Stimulated activated naive CD8-positive, alpha-beta T cell treated with anti-CD3 and anti-CD28 coated beads, Interleukin-15, Interleukin-2, amounts not matched to agents 100 U/mL and 50 U/mL, for 24 hours (primary cell): ENCODE measurements at places on chromosomes 11 and 22.
A peak's percentile ranks its signal among the peaks of the same experiment; 100 is the strongest.

GRCh38 chr11:127632976-127633680, 632.6 kb upstream of the KIRREL3 start:
- DNase-seq, result no peak

GRCh38 chr11:119341222-119342022, 739 bp upstream of the C1QTNF5 start:
- DNase-seq, result no peak

DNA sequence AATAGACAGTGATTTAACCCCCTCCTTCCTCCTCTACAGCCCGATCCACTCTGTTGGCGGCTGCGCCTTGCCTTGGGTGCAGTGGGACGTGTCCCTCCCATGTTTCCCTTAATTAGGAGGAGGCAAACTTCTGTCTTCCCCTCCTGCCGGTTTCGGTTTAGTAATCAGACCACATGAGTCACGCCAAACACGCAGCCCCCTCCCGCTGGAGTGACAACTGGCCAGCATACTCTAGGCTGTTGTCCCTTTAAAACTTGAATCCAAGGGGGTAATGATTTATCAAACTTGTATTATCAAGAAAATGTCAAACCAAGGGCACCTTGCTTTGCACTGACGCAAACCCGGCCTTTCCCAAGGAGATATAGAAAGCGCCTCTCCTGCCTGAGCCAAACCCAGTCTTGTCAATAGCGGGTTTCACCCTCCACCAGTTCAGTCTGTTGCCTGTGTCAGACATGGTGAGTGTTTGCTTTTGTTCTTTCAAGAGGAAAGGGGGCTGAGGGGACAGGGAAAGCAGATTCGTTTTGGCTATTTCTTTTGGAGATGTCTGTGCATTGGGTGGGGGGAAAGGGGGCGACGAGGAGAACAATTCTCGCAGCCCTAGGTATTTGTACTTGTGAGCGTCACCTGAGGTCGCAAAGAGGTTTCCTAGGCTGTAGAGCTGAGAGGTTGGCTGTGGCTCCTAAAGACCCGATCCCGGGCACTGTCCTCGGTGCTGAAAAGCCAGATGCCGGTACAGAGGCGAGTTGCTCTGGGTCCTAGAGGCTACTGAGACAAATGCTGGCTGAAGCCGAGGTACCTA, at the start of gene SLC6A5:
TSS of gene SLC6A5 (plus strand) at position 388 of the 799 bp plus-strand sequence. CDS start at position 453, 65 bp downstream.
- peak; percentile 52 for DNase-seq

- DNase-seq, result peak; percentile 51
These were observed 167.0 kb downstream of the BUD13 start for GRCh38 chr11:116605543-116606459.

DNA sequence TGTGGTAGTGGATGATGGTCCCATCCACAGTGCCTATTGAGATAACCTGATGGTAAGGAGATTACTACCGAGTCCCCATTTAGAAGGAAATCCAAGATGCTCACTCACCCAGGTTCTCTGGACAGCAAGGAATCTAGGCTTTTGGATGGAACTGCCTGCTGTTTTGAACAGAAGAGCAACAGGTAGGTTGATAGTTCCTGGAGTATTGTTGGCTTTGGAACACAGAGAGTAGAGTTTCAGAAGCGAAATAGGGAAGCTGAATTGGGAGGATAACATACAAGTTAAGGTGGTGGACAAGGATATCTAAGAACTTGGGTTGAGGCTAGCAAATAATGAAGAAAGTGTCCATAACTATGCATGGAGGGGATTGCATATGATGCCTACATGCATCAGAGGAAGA, 27.6 kb downstream of the SLC22A6 start:
- no peak for DNase-seq

DNA sequence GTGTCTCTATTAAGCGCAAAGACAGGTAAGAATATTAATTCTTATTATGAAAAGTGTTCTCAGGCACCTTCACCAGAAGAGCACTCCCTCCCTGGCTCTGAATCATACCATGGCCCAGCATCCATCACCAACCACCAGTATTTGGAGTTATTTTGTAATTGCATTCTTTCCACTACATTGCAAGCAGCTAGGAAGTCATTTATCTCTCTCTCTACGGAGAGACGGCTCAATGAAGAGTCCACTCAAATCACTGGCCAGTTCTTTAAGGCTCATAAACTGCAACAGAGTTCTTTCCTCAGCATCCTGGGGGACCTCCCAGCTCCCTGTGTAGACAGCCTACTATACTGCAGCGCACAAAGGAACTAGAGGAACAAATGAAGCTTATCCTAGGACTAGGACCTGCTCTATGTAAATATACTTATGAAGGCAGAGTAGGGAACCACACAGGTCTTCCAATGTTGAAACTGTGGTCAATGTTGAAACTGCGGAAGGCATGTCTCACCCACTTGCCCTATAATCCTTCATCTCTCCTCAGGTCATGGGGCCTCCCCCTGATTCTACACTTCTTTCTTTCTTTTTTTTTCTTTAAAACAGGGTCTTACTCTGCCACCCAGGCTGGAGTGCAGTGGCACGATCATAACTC, 63.4 kb downstream of the AAMDC start:
- DNase-seq, result no peak

GRCh38 chr11:119788096-119788883, 59.3 kb upstream of the NECTIN1 start:
- DNase-seq, result no peak

DNA sequence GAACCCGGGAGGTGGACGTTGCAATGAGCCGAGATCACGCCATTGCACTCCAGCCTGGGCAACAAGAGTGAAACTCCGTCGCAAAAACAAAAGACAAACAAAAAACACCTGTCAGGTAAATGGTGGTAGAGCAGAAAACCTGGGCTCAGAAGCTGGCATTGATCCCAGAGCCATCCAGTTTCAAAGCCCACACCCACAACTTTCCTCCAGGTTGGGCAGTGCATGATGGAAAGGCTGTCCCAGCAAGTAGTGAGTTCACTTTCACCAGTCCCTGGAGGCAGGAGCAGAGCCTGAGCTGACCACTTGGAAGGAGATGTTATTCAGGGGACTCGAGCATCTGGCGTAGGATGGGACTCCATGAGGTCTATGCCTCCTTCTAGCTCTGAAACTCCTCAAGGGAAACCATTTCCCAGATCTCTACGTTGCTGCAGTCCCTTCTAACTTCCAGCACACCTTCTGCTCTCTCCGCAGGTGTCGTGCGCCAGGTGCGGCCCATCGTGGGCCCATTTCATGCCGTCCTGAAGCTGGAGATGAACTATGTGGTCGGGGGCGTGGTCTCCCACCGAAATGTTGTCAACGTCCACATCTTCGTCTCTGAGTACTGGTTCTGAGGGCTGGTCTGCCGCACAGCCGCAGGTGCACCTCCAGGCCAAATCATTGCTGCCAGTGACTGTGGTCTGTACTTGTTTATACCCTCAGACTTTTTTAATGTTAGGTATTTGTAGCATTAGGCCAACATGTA, 71.6 kb upstream of the ATXN10 start:
- no peak for DNase-seq
